Sigmoid colon (tissue), 7 donors: ENCODE measurements at places on chromosomes 2 and 18.

- DNase-seq, result no peak
Observed at GRCh38 chr2:56444339-56444738, 260.5 kb downstream of the CCDC85A start.

GRCh38 chr2:72713857-72714256, 112.0 kb downstream of the EXOC6B start:
- DNase-seq, result no peak

- DNase-seq, result no peak
Observed at GRCh38 chr2:152557273-152557888, 159.9 kb downstream of the PRPF40A start.

DNA sequence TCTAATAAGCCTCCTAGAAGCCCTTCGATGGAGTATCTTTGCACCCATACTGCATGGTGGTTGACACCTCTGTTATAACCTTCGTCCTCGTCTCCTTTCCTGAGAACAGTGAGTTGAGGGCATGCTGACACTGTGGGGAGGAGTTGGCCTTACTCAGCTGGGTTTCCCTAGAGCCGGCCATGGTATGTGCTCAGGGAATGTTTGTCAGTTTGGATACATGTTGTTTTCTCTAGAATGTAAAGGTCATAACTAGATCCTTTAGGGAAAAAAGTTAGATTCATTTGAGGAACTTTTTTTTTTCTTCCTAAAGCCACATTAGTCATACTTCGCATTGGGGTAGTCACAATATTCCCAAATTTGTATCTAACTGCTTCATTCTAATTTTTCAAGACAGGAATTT, 106.0 kb upstream of the FOSL2 start:
- DNase-seq, result no peak

GRCh38 chr2:75153221-75153620, 46.1 kb downstream of the TACR1 start:
- no peak for DNase-seq

DNA sequence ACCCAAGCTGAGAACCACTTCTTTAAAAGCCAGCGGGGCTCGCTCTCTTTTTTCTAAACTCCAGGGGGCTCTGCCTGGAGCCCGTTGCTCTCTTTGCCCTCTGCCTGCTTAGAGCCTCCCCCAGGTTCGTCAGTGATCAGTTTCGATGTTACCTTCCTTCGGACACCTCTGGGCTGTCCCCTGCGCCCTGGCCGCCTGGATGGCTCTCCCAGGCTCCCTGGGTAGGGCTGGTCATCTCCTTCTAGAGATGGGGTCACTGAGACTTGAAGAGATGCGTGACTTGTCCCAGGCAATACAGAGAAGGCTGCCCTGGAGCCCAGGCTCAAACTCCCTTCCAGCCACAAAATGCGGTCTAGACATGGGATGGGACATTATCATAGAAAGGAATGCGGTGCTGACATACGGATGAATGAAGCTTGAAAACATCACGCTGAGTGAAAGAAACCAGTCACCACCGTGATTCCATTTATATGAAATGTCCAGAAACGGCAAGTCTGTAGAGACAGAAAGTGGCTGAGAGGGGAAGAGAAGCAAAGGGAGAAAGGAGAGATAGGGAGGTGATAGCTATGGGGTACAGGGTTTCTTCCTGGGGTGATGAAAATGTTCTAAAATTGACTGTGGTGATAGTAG, 14.6 kb downstream of the KCNF1 start:
- DNase-seq, result peak; percentile 32

DNA sequence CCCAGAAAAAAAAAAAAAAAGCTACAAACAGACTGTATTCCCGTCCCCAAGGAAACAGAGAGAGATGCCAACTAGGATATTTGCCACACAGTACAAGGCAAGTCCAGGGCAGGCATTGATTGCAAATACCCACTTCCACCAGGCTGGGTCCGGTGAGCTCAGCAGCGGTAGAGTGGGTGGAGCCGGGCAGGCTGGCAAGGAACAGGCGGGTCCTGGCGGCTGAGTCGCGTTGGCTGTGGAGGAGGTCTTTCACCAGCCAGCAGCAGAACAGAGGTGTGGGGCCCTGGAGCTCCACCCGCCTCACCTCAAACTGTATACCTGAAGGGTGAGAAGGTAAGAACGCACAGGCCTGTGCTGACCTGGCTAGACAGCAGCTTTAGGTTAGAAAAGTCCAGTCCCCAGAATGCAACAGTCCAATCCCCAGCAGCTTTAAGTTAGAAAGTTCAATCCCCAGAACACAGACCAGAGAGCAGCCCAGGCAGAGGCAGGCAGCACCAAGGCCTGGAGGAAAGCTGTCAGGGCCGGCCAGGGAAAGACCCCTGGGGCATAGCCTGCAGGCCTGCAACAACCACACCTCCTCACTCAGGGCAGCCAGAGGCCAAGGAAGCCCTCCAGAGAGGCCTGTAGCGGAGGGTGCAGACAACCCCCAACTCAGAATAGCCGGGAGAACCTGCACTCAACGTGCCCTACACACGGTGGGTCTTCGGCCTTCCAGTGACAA, 21.9 kb upstream of the MTERF4 start:
- peak; percentile 52 for DNase-seq

GRCh38 chr2:45739796-45740485, 88.5 kb downstream of the PRKCE start:
- no peak for DNase-seq
